ENCODE measurements at places on chromosomes 5 and 9.

- peak; percentile 32 for DNase-seq
Measured at GRCh38 chr5:136030956-136031611, 2.3 kb downstream of the TGFBI start.

GRCh38 chr9:2086116-2086515 lies 71.0 kb downstream of the SMARCA2 start:
- no peak for DNase-seq

DNA sequence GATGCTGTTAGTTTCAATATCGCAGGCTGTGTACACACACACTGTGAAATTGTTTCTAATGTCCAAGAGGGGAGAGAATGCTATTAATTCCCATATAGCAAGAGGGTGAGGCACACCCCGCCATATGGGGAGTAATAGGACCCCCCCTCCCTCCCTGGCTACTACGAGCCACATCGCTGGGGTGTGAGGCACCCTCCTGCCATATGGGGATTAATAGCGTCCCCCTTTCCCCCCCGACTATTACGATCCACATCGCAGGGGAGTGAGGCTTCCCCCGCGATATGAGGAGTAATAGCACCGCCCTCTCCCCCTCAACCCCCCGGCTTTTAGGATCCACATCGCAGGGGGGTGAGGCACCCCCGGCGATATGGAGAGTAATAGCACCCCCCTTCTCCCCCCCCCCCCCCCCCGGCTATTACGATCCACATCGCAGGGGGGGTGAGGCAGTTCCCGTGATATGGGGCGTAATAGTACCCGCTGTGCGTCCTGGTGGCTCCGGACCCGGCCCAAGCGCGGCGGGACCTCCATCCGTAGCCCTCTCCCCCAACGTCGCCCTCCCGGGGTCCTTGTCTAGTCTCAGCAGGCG lies 494 bp upstream of the STK32A start:
- DNase-seq, result no peak

DNA sequence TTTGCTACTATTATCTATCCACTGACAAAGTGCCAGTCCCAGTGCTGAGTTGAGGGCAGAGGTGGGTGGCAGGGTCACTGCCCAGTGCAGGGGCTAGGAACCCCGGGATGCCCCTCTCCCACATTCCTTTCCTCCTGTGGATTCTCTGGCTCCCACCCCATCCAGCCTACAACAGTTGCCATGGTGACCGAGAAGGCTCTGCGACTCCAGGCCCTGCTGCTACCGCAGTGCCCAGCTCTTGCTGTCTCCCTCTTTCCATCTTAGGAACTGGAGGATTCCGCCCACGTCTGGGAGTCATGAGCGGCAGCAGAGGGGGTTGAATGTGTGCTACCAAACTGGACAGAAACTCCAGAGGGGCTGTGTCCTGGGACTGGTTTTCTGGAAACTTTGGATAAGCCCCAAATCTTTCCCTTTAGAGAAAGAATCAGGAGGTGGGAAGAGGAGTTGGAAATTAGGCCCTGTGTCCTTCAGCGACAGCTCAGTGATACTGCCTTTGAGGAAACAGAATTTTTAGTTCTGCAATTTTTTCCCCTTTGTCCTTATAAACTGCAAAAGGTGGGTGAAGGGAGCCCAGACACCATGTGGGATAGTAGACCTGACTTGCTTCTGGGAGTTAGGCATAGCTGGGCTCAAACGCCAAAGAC lies 20.7 kb upstream of the C5orf47 start:
- DNase-seq, result no peak

DNA sequence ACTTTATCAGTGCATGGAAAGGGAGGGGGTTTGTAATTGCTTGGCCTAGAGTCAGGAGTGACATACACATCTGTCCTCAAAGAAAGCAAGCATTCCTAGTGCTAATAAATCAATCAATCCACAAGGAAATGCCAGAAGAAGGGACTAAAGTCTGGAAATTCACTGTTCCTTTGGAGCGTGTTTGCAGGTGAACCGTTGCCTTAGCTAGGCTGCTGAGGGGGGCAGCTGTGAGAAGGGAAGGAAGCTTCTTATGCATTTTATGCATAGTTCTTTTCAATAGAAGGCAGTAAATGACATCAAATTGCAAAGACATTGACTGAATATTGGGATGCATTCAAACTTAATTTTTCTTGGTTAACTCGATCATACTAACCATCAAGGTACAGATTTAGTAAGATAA lies 1092.5 kb upstream of the SEMA6A start:
- DNase-seq, result no peak

DNA sequence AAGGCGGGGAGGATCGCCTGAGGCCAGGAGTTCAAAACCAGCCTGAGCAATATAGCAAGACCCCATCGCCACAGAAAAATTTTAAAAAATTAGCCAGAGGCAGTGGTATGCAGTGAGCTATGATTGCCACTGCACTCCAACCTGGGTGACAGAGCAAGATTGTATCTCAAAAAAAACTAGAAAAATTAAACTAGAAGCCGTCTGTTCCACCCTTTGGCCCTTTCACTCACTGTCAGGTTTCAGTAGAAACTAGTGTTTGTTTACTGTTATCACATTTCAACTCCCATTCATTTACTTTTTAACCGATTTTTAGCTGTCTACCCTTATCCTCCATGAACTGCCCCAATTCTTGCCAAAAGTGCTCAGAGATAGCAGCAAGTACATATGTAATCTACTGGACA lies 8.3 kb downstream of the UGCG start:
- no peak for DNase-seq

- DNase-seq, result no peak
Measured at GRCh38 chr5:154732212-154732611, 23.0 kb upstream of the LARP1 start.

Measured in suppressor macrophage treated with lipopolysaccharide for 1 hour (primary cell).